Stimulated activated CD4-positive, alpha-beta T cell treated with anti-CD3 and anti-CD28 coated beads, TNF-alpha, amount 100 ng/mL, for 4 hours (primary cell): ENCODE measurements at places on chromosomes 1 and 21.
A peak's percentile ranks its signal among the peaks of the same experiment; 100 is the strongest.

DNA sequence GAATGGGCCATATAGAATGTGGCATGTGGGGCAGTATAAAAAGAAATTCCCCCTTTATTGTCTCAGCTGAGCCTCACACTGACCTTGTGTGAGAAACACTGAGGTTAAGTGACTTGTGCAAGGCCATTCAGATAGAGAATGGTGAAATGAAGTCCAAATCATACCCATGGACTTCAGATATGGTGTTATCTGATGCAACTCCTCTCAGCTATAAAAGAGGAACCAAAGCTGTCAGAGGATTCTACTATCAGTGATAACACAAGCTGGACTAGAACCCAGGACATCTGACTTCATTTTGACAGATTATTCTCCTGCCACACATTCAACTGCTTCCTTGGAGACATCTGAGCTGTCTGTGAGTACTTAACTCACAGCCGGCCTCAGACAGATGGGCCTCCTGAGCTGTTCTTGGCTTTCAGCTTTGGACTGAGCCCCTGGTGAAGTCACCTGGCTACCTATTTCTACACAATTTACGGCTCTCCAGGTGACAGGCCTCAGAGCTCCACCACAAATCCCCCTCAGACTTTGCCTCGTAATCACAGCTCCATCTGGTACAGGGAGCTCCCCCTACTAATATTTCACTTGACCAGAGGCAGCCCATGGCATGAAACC lies 104.6 kb downstream of the PLXNA2 start:
- no peak for DNase-seq

- DNase-seq, result no peak
Observed at GRCh38 chr1:205983925-205984725, 19.1 kb downstream of the RAB7B start.

DNA sequence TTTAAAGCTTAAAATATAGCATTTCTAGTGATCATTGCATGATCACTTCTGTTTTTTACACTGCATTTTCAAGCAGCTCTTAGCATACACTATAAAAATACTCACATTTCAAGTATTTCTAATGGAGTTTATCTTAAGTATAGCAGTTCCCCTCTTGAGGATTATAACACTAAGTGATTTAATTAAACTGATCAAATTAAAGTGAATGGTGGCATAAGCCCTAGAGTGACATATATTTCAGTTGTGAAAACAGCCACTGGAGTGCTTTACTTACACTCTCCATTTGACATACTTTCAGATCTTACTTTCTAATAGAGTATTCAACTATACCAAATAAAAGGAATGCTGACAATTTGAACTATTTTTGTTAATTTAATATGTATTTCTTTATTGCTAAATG lies 623.3 kb upstream of the TMPRSS15 start:
- no peak for DNase-seq

GRCh38 chr1:16276302-16277030 lies 39.5 kb upstream of the CPLANE2 start:
- no peak for DNase-seq

GRCh38 chr1:39720094-39720999 lies 18.3 kb upstream of the PPIE start:
- DNase-seq, result no peak

DNA sequence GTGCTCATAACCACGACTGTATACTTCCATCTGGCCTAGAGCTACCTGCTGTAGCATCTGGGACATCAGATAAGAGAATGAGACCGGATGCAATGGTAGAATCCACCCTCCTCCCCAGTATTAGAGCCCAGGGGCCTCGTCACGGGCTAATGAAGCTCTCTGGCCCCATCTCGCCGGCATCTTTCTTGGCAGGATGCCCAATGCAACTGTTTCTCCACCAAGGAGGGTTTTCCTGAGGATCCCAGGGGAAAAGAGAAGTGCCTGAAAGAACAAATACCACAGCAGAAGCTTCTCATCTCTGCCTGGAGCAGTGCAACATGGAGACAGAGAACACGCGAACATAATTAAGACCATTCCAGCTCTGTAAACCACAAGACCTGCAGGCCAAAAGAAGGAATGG lies 80.0 kb downstream of the VWA5B1 start:
- DNase-seq, result no peak

DNA sequence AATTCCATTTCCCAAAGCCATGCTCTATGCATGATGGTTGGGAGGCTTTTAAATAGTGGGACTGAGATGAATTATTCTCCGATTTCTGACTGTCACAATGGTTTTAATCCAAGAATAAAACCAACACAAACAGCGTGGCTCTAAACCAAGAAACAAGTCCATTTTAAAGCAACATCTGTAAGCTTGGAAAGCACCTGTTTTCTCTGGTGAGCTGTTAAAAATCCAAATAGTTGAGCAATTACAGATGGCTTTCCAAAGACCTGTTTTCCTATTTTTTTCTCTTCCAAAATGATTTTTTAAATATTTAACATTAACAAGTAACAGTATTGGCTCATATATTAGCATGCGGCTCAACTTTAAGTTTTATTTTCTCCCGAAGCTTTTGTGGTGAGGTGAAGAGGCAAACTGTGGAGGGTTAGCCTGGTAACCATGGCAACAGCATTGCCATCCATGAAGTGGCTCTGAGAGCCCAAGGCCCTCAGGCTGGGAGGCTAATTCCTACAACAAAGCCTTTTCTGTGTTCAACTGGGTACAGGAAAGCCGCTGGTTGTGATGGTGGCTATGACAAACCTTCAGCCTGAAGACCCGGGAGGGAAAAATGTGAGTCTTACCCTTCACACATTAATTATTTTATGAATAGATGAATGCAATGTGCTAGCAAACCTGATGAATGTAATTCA lies 56.7 kb upstream of the B3GALT5 start:
- DNase-seq, result no peak

DNA sequence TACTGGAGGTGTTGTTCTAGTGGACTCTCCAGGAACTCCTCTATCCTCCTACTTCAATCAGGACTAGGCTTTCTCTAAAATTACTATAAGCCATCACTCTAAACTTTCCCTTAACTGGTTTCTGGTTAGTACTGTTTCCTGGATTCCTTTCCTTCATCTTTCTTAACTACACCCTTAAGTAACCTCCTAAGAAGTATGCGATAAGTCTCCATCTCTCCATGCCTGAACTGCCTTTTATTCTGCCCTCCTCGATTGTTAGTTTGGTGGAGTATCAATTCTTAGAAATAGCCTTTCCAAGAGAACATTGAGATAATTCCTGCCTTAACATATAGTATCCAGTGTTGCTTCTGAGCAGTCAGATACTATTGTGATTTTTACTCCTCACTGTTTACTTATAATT lies 162.9 kb upstream of the PDE4B start:
- no peak for DNase-seq

DNA sequence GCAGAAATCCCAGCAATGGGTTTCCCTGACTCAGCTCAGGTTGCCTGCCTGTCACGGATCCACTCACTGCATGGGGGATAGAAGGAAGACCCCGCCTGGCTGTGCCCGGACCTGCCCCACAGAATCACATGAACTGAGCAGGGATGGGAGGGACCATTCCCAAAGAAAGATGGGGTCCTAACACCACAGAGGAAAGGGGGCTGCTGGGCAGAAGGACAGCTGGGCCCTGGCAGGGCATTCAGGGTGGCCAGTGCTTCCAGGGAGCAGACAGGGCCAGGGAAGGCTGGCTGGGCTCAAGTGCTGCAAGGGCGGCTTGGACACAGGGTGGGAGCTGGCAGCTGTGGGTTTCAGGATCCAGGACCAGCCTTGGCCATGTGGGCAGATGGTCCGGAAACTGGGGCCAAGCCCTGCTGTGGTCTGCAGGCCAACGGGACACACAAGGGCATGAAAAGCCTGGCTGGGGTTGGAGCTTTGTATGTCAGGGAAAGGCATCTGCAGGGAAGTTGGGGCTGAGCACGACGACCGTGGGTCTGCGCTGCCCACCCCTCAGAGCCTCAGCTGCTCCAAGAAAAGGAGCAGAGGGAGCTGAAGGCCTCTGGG lies 723.9 kb downstream of the PTPRU start:
- DNase-seq, result no peak

DNA sequence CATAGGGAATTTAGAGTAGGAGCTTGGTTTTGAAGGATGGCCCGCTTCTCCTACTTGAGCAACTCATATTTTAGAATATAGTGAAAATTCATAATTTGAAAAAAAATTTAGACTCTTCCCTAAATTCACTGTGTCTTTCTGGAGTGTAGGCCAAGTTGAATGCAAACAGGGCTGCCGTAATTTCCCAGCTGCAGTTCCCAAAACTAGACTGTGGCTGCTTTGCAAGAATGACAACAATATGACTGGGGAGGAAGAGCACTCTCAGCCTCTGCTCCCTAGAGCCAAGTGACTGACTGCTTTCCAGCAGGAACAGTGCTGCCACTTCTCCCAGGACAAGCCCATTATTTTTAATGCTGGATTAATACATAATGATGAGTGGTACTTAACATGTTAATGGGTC lies 209.0 kb downstream of the RHOU start:
- no peak for DNase-seq

DNA sequence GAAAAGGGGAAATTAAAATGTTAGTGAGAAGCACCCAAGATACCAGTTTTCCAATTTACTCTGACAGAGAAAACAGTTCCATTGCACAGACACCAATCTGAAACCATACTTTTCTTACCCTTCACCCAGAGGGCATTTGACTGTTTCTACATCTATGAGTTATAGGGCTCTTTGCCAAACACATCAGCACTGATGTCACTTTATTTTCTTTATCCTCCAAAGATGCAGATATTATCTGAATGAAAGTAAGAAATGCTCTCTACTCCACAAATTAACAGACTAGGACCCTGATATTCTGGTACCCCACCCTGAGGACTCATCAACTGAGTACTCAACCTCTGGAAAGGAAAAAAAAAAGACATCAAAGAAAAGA lies 24.2 kb upstream of the PEX19 start:
- DNase-seq, result no peak

DNA sequence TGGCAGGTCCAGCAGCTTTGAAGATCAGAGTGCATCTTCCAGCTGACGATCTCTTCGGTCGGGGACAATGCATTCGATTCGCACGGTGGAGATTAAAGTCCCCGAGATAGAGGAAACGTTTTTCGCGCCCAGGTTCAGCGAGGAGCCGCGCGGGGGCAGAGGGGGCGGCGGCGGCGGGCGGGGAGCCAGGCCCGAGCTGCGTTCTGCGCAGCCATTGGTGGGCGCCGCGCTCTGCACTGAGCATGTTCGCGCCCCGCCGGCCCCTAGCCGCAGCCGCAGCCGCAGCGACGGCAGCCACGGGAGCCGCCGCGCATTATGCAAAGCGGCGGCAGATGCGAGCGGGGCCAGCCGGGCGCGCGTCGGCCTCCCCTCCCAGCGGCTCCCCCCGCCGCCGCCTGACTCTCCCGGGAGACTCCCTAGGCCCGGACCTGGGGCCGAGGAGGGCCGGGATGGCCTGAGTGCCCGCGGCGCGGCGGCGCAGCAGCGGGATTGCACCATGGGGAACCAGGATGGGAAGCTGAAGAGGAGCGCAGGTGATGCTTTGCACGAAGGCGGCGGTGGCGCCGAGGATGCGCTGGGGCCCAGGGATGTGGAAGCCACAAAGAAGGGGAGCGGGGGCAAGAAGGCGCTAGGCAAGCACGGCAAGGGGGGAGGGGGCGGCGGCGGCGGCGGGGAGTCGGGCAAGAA lies at the start of gene FMN2:
Gene FMN2, plus strand, starts transcription at position 270 of the 687 bp plus-strand sequence. Its CDS starts 227 bp downstream, at position 497.
- DNase-seq, result no peak

- DNase-seq, result no peak
Observed at GRCh38 chr1:44243782-44244495, 30.7 kb downstream of the DMAP1 start.

GRCh38 chr1:17125756-17126237 lies 6.5 kb upstream of the PADI2 start:
- peak; percentile 64 for DNase-seq

DNA sequence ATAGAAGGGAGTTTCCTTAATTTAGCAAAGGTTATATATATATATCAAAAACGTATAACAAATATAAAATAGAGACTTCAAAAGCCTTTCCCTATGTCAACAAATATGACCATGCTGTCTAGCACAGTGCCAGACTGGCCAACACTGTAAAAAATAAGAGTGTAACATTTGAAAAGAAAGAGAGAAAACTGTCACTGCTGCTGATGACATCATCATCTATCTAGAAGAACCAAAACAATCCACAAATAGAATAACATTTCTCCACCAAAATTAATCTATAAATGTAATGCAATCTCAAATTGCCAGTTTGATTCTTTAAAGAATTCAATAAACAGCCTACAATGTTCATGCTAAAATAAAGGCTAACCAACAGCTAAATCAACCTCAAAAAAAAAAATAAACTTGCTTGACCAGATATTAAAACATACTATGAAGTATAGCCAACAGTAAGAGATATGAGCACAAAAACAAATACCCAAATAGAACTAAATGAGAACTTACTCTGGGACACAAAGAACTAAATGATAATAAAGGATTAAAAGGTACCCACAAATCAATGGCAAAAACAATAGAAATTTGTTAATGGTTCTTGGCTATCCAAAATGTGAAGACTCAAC lies 50.2 kb downstream of the ENAH start:
- no peak for DNase-seq

GRCh38 chr21:37259426-37259825 lies 7.7 kb downstream of the VPS26C start:
- DNase-seq, result no peak

DNA sequence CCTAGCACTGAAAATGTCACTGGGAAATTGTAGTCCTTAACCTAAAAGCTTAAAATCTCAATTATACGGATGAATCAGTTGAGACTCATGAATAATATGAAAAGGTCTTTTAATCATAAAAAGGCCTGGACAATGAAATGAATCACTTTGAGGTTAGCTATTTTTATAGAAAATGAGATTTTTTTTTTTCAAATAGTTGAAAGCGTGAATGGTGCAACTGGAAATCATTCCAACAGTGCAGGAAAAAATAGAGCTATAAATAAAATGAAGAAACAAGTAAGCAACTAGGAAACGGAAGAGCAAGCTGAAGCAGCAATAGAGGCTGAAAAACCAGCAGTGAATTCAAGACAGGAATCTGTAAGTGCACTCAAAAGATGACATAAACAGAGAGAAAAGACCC lies 142.9 kb downstream of the BACH1 start:
- DNase-seq, result no peak

DNA sequence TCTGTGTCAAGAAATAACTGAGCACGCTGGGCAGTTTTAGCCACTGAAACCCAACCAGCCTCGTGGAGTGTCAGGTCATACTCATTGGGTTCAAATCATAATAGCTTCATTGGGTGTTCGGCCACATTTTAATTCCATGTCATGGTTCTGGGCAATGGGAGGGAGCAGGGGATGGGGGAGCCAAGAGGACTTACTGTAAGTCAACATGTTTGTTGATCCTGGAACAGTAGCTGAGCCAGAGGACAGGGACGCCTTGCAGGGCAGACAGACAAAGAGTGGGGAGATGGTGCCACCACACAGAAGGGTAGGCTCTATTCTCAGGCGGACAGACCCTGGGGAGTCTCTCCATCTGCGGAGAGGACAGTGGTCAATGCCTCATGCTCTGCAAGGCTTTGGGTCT lies 161.1 kb downstream of the ZBTB18 start:
- DNase-seq, result no peak

DNA sequence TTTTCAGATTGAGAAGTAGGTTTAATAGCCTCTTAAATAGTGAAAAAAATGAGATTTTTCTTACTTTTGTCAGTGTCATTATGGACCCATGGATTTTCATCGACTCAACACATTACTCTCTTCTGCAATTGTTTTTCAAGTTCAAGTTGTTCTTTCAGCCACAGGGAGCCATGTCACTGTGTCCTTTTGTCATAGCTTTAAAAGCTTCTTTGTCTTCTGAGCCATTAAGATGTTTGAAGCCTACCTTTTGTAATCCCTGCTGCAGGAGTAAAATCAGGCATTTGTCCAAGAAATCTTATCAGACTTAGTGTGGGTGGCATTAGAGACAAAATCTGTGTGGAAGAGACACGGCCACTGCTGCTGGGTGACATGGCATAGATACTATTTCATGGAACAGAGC lies 92.8 kb upstream of the ZP4 start:
- no peak for DNase-seq
